ENCODE measurements at places on chromosomes 1 and 21.

GRCh38 chr21:19724081-19724480, 1274.1 kb upstream of the NCAM2 start:
- DNase-seq: no peak

- DNase-seq: no peak
Measured at GRCh38 chr1:119651133-119651532, 3.1 kb upstream of the ZNF697 start.

DNA sequence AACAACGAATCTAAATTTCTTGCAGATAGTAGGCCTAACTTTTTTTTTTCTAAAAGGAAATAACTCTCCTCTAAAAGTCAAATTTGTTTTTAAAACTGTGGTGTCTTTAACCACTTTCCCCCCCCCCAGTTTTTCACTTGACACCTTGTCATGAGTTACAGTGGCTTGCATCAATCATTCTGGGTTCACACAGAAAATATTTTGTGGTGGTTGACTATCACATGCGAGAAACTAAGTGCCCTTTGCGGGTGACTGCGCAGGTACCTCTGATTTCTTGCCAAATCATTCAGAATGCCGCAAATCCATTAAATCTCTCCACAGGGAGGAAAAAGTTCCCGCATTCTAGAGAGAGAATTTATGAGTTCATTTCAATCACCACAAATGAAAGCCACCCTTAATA, 23.8 kb upstream of the SAMSN1 start:
- DNase-seq: no peak

DNA sequence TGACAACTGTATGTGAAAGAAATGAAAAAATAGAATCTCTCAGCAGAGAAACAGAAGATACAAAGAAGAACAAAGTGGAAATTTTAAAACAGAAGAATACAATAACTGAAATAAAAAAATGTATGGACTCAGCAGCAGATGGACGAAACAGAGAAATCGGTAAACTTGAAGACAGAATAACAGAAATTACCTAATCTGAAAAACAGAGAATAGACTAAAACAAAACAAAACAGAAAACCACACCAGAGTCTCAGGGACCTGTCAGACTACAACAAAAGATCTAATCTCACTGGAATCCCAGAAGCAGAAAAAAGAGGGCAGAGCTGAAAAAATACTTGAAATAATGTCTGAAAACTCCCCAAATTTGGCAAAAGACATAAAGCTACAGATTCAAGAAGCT, 83.0 kb downstream of the ZSWIM5 start:
- no peak for DNase-seq

- DNase-seq: no peak
Measured at GRCh38 chr21:29217818-29218291, 80.9 kb upstream of the BACH1 start.

DNA sequence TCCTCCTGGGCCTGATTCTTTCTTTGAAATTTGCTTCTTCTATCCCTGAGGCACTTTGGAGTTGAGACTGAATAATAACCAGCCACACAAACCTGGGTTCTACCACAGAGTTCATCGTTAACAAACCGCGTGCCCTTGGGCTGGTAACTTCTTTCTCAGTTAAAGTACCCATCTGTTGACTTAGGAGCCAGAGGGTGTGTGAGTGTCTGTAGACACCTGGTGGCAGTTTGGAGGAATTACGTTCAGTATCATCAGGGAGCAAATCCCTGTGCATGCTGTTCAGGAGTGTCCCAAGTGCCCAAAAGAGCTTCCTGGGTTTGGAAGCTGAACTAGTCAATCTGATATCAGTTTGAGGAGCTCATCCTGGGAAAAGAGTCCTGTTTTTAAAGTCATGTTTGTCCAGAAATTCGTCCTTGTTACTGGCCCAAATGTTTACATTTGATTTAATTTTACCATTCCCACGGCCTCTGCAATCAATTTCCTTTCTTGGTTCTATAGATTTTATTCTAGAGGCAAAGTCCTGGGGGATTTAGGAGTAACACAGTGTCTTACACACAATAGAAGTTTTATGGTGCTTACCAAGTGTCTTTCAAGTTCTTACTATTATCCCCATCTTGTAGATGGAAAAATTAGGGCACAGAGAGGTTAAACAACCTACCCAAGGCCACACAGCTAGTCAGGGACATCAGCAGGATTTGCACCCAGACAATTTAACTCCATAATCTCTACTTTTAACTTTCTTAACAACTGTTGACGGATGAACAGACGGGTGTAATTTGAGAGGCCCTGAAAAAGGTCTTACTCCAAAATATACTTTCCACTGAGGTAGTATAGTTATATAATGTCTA, 26.7 kb upstream of the RPTN start:
- no peak for DNase-seq

DNA sequence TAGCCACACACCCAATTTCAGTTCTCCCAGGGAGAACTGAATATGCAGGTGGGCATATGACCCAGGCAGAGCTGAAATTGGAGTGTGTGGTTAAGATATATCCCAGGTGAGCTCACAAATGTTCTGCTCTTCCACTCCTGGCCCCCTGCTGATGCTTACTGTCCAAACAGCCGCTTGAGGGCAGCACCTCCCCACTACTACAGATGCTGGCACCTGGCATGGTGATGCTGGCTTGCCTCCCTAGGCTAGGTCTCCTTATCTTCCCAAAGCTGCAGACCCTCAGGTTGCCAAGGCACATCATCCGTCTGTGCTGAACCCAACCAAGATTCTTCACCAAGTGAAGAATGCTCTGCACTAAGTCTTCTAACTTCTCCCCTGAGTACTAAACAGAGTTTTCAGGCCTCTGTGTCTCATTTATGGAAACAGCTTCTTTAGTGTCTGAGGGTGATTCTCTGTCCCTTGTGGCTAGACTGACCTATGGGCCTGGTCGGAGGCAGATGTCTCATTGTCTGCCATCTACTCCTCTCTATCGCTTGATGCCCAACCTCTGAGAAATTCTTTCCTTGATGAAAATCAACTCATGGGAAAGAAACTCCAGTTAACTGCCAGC, 27.2 kb downstream of the XCL1 start:
- no peak for DNase-seq

- no peak for DNase-seq
Measured at GRCh38 chr1:187276677-187277076, 447.9 kb downstream of the PLA2G4A start.

DNA sequence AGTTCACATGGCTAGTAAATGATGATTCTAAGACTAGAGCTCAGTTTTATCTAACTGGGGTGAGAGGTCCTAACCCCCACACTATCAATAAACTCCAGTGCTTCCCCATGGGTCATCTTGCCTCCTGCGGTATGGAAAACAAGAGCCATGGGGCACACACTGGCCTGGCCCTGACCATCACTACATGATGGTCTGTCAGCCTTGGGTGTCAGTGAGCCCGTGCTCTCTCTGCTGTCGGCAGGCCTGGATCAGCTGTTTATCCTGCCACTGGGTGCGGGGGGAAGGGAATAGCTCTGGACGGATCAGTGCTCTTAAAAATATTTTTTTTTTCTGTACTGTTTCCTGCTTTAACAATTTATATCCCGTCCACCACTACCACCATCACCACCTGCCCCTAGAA, 255.0 kb upstream of the ADGRL2 start:
- no peak for DNase-seq

DNA sequence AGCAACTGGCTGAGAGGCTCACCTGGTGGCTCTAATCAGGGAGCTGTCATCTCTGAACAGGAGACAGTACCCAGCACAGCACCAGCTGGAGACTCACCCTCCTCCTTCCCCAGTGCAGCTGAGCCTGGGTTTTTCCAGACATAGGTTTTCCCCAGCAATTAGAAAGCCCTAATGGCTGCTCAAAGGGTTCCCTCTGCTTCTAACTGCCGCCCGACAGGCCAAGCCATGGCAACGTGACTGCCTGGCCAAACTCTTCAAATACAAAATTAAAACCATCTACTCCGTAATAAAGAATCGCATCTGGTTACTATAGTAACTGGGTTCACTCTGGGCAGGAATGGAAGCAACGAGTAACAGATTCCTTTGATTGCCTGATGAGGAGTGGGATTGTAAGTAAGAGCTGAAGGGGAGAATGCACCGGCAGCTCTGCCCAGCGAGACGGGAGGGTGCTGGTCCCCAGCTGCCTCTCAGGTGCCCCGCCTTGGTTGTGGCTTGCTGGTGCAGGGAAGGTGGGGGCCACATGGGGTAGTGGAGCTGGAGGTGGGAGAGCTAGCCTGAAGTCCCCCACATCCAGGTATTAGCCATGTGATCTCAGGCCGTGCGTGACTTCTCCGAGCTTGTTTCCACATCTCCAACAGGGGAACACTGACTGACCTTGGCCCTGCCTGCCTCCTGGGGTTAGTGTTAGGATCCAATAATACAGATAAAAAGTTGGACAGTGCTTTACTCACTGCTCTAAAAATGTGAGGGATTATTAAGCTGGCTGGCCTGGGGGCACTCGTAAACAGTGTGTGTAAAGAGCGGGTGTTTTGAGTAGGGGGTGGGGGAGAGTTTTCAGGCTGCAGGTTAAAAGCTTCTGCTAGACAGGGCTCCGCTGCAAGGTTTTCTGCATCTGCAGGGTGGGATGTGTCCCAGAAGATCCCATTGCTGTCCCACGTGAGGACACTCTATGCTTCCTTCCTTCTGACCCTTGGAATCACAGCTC, 94.2 kb downstream of the KCNN3 start:
- no peak for DNase-seq

GRCh38 chr1:33988161-33988560, 124.3 kb downstream of the HMGB4 start:
- no peak for DNase-seq

DNA sequence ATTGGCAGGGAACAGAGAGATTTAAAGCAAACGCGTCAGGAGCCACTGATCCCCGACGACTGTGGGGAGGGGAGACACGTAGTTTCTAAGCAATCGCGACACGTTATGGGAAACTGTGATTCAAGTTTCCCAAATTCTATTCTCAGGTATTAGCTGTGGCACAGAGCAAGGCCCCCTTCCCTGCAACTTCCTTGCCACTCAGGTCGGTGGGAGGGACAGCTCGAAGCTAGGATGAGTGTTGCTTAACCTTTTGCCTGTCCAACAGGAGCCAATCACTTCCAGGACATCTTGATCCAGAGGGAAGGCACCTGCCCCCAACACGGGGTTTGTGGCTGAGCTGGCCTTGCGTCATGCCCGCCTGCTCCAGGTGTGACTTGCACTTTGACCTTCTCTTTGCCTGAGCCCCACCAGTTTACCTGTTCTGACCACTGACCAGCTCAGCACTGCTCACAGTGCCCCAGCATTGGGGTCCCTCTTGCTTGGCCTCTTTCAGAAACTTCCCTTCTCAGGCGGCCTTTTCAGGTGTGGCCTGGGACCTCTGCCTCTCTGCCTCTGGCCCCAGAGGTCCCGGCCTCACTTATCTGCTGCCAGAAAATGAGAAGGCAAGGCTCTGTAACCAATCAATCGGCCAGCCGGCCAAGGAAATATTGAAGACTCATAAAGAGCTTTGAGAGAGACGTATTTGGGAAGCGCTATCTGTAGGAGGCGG, 24.6 kb downstream of the TEX35 start:
- DNase-seq: no peak

- no peak for DNase-seq
Measured at GRCh38 chr21:40765811-40766210, 81.1 kb downstream of the DSCAM start.

DNA sequence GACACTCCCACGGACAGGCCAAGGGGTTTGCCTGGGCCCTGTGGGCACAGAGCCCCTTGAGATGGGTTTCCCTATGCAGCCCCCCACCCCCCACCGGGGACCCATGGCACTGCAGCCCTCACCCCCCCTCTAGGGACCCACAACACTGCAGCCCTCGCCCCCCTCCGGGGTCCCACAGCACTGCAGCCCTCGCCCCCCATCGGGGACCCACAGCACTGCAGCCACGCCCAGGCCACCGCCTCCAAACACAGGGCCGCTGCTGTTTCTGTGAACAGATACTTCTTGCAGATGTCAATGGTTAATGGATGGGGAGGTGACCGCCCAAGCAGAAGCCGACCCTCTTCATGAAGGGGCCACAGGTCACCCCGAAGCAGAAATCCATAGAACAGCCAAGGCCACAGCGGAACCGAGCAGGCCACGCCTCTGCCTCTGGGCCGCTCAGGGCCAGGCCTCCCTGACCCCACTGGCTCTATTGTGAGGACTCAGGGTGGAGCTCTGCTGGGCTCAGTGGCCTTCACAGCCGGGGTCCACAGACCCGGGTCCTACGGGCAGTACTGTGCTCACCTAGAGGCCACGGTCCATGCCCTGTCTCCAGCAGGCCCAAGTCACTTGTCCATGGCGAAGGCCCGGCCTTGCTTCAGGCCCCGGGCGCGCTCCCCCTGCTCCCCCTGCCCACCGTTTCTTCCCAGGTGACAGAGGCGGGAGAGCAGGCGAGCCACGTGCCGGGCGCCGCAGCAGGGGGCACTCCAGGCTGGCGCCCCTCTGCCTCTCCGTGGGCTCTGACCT, 4.1 kb upstream of the POFUT2 start:
- no peak for DNase-seq

DNA sequence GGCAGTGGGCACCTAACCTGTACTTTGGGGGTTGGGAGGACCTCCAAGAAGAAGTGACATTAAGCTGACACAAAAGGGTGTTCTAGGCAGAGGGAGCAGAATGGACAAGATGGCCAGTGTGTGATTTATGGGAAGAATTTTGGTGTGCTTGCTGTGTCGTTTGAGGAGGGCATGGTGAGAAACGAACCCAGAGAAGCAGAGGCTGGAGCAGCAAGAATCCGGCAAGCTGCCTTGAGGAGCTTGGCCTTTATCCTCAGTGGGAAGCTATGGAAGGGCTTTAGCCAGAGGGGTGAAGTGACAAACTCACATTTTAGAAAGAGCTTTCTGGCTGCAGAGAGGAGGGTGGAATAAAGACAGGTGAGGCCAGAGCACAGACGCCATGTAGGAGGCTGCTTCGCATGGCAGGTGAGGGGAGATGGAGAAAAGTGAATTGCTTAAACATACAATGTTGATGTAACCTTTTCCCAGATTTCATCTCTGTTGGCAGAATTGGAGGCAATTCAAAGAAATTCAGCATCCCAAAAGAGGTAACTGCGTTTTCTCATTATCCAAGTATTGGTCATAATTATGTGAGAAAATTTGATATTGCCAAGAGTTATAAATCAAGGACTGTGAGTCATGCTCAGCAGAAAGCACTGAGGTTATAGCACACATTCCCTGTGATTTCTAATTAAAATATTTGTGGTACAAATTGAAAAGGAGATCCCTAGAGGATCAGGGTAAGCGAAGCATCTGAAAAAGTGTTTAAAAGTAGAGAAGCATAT, 26.5 kb downstream of the TRIM45 start:
- DNase-seq: no peak

- no peak for DNase-seq
Measured at GRCh38 chr21:14736162-14736561, 190.0 kb upstream of the SAMSN1 start.

DNA sequence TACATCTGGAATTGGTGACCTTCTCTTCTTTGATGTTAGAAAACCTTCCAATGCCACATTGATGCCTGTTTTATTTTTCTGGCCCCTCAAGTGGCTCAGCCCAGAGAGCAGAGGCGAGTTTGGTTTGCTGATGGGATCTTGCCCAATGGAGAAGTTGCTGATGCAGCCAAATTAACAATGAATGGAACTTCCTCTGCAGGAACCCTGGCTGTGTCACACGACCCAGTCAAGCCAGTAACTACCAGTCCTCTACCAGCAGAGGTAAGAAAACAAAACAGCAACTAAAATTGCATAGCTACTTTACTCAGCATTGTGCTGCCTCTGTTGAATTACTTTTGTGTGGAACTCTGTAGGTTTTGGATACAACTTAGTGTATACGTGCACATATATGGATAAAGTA, 97.6 kb downstream of the CC2D1B start:
- no peak for DNase-seq

Measured in C1 segment of cervical spinal cord (tissue), 14 donors.